ENCODE measurements at places on chromosomes 11 and 22. TPM values are rescaled to one million over a fixed set of nuclear protein-coding genes. Genes with fewer than 3 reads are reported as not detected.

Gene C11orf91
- not detected for total RNA-seq

Gene FAM227A
- total RNA-seq, result 23.3 TPM

Gene CCDC82
- 85.0 TPM for total RNA-seq

Gene PDGFB
- 10.4 TPM for total RNA-seq

Gene FOLH1
- total RNA-seq, result 11.5 TPM

Gene RAB36
- 8.3 TPM for total RNA-seq

Gene OR5P2
- total RNA-seq, result not detected

Gene BTBD18
- total RNA-seq, result not detected

Gene PKDREJ
- 0.05 TPM for total RNA-seq

Gene SLC22A8
- 8.5 TPM for total RNA-seq

Gene CEP126
- total RNA-seq, result 17.2 TPM

Gene PGM2L1
- total RNA-seq, result 24.2 TPM

Gene PATE3
- not detected for total RNA-seq

All from camera-type eye (tissue), 1 donor.